ENCODE measurements at places on chromosomes 1 and 21.

- no peak for DNase-seq
These were observed 118.8 kb downstream of the AJAP1 start for GRCh38 chr1:4773226-4773625.

DNA sequence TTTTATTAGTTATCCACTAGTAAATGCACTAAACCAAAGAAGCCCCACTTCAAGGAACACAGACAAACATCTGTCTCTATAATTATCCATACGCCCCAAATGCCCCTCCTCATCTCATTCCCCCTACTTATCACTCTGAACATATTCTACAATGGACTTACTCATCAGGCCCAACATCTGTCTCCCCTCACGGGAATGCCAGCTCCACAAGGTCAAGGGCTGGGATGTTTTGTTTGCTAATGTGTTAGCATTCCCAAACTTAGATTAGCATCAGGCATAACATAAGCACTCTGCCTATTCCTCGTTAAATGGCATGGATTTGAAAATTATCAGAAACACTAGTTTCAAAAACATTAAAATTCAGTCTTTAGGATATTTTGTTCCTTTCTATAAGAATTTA lies 279.5 kb downstream of the DSCAM start:
- DNase-seq: no peak

DNA sequence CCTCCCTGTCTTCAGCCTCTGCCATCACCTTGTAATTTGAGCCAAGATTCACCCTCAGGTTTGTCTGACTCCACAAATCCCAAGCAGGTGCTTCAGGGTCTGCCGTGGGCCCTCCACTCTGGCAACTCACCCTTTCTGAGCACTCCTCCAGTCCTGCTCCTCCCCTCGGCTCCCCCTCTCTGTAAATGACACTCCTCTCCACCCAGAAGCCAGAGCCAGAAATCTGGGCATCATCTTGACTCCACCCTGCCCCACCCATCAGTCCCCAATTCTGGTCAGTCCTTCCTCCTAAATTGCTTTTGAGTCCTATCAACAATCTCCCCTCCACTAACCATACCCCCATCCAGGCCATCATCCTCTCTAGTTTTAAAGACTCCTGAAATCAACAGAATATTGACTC lies 40.5 kb downstream of the RCSD1 start:
- DNase-seq: no peak

GRCh38 chr1:242004751-242005495 lies 6.0 kb upstream of the MAP1LC3C start:
- DNase-seq: no peak

GRCh38 chr1:216223486-216223885 lies 199.8 kb downstream of the USH2A start:
- DNase-seq: peak; percentile 2

DNA sequence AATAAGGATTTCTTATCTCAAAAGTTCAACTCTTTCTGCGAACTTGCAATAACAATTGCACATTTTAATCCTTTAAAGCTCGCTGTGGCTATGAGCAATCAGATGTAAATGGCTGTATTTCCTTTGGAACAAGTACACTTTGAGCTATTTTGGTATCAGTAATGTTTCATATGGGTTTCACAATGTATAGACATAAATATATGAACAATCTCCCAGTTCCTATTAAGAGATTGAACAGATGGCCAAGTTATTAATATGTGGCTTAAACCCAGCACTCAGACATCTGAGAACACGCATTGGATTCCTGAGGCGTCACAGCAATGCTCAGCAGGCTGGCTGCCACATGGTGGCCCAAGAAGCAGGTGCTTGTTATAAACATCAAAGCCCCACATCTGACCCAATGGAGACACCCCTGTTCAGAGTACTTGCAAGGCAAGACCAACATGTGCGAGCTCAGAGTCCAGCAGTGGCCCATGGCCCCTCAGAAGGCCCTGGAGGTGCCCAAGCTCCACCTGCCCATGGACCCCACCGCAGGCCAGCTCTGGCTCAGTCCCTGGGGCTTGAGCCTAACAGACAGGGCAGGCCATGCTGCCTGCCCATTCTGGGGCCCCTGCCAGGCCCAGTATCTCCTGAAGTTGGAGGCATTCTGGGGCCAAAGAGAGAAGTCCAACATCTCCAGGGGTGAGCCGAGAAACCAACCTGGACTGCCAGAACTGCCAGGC lies 23.7 kb downstream of the PSMG1 start:
- DNase-seq: no peak

DNA sequence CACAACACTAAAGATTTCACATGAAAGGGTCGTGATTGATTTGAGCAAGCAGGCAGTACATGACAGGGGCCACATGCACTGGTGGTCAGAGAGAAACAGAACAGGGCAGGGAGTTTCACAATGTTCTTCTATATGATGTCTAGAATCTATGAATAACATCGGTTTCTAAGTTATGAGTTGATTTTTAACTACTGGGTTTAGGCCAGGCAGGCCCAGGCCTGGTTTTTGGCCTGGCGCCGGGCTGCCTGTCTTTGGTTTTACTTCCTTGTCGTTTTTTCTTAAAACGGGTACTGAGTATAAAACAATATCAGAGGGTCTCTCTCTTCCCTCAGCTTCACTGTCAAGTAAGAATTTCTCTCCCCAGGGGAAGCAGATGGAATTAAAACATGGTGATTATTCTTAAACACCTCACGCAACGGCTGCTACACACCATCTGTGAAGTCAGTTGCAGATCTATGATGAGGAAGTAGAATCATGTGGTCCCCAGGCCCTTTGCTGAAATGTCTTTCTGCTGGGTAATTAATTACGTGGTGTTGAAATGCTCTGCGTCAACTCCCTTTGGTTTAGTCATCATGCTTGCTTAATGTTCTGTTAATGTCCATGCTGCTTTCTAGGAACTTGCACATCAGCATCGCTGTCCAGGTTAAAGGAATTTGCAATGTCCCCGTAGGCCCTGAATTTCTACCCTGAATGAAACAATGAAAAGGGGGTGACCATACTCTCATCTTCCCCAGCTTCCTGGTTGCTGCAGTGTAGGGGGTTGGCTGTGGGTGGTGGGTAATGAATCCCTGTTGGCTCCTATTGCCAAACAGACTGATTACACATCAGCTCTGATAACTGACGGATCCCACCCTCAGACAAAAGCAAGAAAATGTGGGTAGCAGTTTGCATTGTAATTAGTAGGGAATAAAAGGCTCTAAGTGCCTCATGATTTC lies 70.3 kb downstream of the SERINC2 start:
- DNase-seq: peak; percentile 66

DNA sequence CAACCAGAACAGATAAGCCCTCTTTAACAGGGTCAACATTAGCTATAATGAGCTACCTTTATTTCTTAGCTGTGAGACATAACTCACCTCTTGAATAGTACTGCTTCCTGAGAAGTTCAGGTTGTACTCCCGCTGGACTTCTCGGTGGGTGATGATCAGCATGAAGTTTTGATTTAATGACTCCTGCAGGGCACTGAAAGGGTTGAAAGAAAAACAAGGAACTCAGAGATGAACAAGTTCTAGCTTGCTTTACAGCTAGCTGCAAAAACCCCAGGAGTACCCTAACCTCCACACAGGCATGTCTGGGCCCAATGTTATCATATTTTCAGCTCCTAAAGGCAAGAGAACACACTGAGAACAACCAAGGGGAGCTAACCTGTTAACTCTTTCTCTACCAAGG lies 254.4 kb downstream of the FAF1 start:
- no peak for DNase-seq

DNA sequence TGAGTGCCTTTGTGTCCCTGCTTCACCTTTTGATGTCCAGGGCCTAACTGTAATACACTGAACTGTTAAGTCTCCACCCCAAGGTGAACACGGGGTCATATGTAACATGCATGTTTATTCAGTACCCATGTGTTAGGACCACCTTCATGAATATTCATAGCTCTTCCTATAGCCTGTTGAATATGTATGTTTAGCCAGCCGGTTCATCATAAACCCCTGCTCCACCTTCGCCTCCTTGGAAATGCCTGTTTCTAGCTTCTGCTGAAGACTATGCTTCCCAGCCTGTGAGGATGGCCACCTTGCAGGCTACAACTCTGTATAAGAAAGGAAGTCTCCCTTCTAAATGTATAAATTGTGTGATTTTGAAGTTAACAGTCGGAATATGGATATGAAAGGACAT lies 69.3 kb downstream of the C1orf94 start:
- no peak for DNase-seq

DNA sequence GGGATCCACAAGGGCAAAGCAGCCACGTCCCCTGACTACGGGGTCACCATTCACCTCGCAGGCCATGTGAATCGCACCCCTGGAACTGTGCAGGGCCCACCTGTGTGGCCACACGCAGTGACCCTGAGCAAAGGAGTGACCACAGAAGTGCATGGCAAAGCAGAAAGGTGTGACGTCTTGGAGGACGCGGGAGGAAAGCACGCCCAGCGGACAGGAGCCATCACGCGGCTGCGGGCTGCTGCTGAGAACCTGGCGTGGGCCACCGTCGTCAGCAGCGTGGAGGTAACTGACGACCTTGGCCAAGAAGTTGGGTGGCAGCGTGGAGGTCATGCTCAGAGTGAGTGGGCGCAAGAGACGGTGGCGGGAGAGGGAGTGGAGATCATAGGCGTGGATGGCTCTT lies 76.7 kb upstream of the C1orf174 start:
- DNase-seq: no peak

DNA sequence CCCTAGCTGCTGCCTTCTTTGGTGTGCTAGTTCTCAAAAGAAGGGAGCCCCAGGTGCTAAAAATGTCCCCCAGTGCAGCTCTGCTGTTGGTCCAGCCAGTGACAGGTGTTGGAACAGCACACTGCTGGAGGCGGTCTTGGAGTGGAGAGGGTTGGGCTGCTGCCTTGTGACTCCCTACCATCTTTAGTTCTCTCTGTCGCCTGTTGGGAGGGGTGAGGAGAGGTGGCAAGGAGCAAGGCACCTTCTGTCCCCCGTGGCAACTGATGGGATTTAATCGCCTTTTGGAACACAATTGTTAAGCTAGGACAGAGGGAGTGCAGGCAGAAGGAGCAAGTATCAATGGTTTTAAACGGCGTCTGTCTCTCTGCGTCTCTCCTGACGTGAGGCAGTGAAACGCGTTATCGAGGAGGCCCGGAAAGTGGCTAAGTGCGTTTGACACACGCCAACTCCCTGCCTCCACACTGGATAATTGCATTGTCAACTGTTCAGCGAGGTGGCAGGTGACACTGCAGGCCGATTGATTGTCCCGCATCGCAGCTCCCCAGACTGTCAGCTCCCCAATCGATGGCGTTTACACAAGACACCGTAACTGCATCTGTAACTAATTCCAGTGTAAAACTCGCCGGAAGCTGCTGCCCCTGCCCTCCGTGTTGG lies 34.0 kb downstream of the TMEM53 start:
- DNase-seq: no peak

- DNase-seq: no peak
These were observed 43.9 kb upstream of the COL6A2 start for GRCh38 chr21:46054031-46054430.

DNA sequence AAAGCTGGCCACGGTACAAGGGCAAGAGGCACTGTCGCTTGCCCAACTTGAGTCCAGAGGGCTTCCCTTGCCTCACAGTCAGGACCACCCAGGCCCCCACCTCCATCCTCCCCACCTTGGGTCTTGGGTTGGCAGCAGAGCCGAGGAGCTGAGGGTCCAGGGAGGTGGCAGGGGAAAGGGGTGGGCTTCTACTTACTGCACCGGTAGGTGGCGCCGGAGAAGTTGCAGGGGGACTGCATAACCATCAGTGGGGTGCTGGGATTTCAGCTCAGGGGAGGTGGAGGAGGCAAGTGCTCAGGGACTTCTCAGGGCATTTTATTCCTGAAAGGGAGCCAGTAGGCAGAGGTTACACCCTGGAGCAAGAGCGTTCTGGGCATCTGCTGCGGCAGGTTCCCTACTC lies 44.0 kb downstream of the TRIM62 start:
- DNase-seq: peak; percentile 42

DNA sequence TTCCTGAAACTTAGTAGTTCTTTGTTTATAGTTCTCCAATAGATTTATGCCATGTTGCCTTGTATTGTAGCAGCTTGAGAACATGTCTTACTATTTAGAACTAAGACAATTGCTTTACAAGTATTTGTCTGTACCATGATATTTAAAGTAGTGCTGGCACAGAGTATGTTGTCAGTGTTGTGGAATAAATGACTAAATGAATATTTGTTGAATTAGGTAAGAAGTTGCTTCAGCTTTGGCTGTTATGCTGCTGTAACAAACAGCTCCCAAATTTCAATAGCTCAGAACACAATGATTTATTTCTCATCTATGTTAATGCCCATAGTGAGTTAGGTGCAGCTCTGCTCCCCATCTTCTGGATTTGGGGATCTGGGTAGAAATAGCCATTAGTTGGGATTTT lies 90.2 kb upstream of the VCAM1 start:
- DNase-seq: no peak

DNA sequence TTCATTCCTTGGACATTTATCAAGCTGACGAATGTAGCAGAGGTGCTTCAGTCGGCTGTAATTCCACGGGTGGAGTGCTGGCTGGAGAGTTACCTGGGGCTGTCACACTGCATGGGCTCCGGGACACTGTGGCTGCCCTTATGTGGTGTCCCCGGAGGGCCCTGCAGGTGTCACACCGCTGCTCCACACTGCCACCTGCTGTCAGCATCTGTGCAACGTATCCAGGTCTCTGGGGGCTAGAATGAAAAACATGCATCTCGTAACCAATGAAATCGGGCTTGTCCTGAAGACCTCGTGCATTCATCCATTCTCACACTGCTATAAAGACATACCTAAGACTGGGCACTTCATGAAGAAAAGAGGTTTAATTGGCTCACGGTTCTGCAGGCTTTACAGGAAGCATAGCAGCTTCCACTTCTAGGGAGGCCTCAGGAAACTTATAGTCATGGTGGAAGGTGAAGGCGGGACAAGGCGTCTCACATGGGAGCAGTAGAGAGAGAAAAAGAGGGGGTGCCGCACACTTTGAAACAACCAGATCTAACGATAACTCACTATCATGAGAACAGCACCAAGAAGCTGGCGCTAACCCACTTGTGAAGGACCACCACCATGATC lies 46.7 kb upstream of the PCBP3 start:
- DNase-seq: peak; percentile 34

- no peak for DNase-seq
These were observed 5.0 kb upstream of the TSPAN1 start for GRCh38 chr1:46169811-46170454.

DNA sequence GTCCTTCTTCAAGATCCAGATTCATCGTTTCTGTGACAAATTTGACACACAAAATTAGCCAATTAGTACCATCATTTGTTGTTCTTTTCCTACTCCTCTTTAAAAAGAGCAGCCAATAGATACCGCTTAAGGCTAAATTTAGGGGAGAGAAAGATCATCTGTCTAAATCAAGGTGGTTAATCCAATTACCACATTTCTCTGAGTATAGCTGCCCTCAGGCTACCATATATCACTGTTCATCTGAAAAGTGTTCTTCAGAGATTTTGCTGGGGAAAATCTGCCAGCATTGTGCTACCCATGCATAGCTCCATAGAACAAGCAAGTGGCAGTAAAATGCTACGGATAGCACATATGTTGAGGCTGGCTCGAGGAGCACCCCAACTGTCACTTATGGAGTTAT lies 110.3 kb upstream of the ESRRG start:
- DNase-seq: no peak

GRCh38 chr1:102572637-102573036 lies 535.7 kb downstream of the COL11A1 start:
- DNase-seq: no peak

Measured in pons (tissue), 1 donor.